ENCODE measurements at places on chromosomes 7 and 10. TPM values are rescaled to one million over a fixed set of nuclear protein-coding genes. Genes with fewer than 3 reads are reported as not detected.

The TMEM225B gene
- 0.18 TPM for total RNA-seq

The MGAM2 gene
- 0.12 TPM for total RNA-seq

The EXOC4 gene
- 41.5 TPM for total RNA-seq

DNA sequence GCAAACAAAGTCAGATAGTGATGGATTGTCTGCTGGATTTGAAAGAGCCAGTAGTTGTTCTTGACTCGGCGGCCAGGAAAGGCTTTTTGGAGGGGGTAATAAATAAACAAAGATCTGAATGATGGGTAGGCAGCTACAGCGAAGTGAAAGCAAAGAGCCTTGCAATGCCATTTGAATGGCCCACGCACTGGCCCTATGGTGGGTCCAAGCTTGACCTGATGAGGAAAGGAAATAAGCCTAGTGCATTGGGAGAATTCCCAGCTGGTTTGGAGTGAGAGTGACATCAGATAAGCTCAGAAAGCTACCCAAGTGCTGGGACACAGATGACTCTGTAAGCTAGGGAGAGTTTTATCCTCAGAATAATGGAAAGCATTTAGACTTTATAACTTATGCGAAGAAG is 365.2 kb downstream of the PLXDC2 start:
- DNase-seq: no peak

Data from left cardiac atrium (tissue), 4 donors.